ENCODE measurements at places on chromosomes 12 and 14. TPM values are rescaled to one million over a fixed set of nuclear protein-coding genes. Genes with fewer than 3 reads are reported as not detected.

The LPAR5 gene
- 0.91 TPM for polyA plus RNA-seq

The VWF gene
- 8.2 TPM for polyA plus RNA-seq

The SPRING1 gene
- polyA plus RNA-seq: 33.8 TPM

The TMEM106C gene
- polyA plus RNA-seq: 134 TPM

The SLC22A17 gene
- polyA plus RNA-seq: 62.4 TPM

The TAS2R31 gene
- 2.2 TPM for polyA plus RNA-seq

DNA sequence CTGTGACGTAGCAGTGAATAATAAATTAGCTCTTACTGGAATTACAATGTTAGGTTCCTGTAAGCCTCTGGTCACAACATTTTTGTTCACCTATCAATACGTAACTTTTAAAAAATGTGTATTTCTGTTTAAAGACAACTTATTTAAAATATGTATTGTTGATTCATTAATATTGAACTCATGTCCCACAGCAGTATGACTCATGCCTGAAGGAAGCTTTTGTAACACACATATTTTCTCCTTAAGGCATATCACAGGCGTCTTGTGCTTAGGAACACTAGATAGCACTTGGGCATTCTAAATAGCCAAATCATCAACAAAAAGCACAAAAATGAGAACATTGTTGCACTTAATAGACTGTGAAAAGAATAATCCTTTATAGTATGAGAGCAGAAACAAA lies 92.5 kb downstream of the GPHN start:
- no peak for DNase-seq

DNA sequence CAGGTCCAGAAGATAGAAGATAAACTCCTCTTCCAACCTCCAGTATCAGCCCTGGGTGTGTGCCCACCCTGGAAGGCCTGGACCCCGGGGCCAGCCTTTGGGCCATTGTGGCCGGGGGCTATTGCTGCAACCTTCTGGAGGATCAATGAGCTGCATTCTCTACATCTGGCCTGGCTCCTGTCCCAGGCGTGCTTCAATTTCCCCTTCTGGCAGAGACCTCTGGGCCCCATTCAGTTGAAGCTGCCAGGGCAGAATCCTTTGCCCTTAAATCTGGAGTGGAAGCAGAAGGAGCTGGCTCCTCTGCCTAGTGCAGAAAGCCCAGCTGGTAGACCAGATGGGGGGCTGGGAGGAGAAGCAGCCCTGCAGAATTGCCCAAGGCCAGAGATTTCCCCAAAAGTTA lies 10.0 kb downstream of the NYNRIN start:
- DNase-seq: no peak

GRCh38 chr14:33631441-33631840 lies 319.4 kb downstream of the EGLN3 start:
- no peak for DNase-seq

GRCh38 chr14:104563742-104564615 lies 15.6 kb upstream of the C14orf180 start:
- peak; percentile 56 for DNase-seq

GRCh38 chr14:72565917-72566316 lies 328.0 kb downstream of the DPF3 start:
- no peak for DNase-seq

DNA sequence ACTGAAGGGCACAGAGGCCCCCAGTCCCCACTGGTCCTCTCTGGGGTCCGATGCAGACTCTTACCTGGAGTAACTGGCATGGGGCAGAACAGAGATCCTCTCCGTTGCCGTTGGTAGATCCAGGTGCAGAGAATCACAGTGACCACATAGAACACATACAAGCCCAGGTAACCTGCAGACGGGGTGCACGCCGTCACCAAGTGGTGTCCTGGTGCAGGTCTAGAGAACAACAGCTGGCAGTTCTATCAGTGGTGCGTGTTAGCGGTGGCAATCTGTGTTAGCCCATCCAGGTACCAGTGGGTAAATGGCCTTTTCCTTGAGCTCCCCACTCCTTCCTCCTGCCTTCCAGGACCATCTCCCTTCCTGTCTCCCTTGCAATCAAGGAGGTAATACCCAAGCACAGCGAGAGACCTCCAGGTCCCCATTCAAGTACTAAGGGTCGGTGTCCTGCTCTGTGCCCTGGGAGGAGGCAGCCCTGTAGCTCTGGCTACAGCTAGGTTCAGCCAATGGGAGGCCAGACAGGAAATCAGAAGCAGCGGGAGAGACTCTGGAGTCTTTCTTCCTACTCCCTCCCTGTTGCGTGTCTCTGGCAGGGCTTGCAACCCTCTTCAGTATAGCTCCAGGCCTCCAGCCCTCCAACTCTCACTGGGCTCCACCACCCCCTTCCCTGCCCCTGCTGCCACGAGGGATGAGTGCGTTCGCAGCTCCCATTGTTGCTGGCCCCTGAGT lies 15.8 kb downstream of the SLC8B1 start:
- no peak for DNase-seq

DNA sequence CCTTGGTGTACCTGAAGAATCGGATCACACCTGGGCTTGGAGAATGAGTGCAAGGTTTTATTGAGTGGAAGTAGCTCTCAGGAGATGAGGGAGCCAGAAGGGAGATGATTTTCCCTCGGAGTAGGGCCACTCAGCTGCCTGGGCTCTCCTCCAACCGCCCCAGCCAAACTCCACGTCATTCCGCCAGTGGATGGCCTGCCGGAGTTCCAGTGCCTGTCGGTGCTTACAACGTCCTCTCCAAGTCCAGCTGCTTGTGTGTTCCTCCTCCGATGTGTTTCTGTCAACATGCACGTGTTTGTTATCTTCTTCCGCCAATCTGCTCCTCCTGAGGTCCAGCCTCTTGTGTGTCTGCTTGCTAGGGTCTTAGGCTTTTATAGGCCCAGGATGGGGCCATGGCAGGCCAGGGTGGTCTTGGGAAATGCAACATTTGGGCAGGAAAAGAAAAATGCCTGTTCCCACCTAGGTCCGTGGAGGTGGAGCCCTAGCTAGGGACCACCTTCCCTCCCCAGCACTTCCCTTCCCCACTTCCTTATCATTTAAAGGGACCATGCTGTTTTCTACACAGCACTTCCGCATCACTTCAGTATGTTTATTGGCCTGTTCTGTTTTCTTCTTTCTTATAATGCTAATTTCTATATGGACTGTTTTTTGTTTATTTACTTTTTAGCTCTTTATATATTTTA lies 343.2 kb downstream of the PDZRN4 start:
- no peak for DNase-seq

GRCh38 chr14:86373886-86374285 lies 843.9 kb downstream of the FLRT2 start:
- DNase-seq: peak; percentile 15

DNA sequence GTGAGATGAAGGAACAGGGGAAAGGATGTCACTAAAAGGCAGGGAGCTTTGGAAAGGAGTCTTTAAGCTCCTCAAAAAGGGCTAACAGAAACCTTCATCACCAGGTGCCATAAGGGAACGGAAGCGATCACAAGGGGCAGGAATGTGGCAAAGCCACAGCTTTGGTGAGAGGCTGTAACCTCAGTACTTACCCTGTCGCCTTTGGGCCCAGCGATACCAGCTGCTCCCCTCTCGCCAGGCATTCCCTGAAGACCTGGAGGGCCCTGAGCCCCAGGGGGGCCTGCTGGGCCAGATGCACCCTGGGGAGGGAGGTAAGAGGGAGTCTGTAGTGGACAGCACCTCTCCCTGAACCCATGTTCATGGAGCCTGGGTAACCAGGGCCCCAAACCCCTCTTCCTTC lies 18.9 kb downstream of the TMEM106C start:
- DNase-seq: no peak

Data from left kidney (tissue), 8 donors.